Inflammatory macrophage (primary cell): ENCODE measurements at places on chromosomes 12 and 14.

- DNase-seq = peak; percentile 90
These were observed 1.6 kb downstream of the LRP1 start for GRCh38 chr12:57129889-57130288.

DNA sequence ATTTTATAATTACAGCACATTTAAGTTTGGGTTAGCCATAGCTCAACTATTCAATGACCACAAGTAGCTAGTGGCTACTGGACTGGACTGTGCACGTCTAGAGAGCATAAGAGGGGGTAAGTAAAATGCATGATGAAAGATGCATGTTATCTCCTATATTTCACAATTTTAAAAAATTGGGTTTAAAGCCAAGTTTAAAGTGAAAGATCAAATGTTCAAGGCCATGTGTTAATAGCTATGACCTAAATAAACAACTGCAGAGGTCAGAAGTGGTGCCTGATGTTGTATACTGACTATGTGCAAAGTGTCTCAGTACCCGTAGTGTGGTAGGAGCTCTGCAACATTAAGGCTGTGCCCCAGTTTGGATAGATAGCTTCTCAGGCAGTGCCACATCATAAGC, 48.2 kb downstream of the BMP4 start:
- no peak for DNase-seq

- DNase-seq = no peak
These were observed 1209.5 kb downstream of the SLC16A7 start for GRCh38 chr12:60805364-60805763.

DNA sequence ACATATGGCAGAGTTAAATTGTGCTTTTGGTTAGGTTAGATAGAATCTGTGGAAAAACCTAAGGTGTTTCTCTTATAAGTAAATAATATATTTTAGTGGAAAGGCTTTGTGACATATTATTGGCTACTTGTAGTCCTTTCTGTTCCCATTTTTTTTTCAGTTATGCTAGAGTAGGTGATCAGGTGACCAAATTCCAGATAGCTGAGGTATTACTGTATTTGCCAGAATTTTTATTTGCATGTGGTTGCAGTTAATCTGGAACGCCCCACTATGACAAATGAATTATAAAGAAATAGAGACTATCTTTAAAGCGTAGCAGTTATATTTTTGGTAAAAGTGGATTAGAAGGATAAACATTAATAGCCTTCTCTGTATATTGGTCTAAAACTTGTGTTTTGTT, 52.0 kb downstream of the ARHGAP5 start:
- DNase-seq = no peak

DNA sequence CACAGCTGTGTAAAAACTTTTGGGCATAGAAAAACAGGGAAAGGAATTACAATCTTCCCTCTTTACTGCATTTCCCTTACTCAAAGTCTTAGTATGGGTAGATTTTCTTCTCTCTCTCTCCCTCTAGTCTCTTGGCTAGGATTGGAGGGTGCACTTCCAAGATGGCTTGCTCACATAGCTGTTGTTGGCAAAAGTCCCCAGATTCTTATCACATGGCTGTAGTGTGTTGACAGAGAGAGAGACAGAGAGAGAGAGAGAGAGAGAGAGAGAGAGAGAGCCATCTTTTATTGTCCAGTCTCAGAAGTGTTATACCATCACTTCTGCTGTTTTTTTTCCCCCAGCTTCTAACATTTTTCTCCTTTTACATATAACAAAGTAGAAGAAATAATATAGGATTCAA, 6.3 kb upstream of the OR4E2 start:
- DNase-seq = no peak

DNA sequence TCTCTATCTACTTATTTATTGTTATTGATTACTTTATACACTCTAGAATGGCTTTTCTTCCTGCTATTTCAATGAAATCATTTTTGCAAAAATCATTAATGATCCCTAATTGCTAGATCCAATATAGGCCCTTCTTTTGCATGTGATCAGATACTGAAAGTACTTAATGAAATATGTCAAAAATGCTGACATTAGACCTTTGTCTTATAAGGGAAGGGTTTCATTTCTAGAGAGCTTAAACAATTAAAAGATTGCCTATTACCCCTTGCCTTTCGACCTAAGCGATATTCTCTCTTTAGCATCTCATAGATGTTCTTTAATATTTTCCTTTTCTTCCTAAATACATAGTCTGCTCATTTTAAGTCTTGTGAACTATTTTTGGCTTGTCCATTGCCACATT, 101.1 kb downstream of the KTN1 start:
- no peak for DNase-seq

- no peak for DNase-seq
These were observed 104.2 kb upstream of the RMST start for GRCh38 chr12:97358361-97358760.

DNA sequence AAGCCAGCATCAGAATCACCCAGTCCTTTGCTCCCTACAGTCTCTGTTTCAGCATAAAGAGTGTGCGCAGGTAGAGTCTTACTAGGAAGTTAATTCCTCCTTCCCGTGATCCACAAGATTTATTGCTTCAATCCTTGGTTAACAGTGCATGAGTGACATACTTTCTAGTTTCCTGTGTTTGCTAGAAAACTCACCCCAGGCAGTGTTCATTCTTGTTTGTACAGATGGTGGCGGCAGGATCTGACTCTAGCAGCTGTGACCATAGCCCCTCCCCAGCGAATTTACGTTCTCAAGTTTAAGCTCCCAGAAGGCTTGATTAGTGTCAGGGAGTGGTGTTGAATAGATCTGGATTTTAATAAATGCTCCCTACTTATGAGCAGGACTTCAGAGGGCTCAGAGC, 75.9 kb upstream of the ANO2 start:
- DNase-seq = no peak

- peak; percentile 78 for DNase-seq
These were observed 11.7 kb downstream of the PELI2 start for GRCh38 chr14:56129933-56130332.

- no peak for DNase-seq
These were observed 349.8 kb downstream of the TMEM121 start for GRCh38 chr14:105876158-105876557.

DNA sequence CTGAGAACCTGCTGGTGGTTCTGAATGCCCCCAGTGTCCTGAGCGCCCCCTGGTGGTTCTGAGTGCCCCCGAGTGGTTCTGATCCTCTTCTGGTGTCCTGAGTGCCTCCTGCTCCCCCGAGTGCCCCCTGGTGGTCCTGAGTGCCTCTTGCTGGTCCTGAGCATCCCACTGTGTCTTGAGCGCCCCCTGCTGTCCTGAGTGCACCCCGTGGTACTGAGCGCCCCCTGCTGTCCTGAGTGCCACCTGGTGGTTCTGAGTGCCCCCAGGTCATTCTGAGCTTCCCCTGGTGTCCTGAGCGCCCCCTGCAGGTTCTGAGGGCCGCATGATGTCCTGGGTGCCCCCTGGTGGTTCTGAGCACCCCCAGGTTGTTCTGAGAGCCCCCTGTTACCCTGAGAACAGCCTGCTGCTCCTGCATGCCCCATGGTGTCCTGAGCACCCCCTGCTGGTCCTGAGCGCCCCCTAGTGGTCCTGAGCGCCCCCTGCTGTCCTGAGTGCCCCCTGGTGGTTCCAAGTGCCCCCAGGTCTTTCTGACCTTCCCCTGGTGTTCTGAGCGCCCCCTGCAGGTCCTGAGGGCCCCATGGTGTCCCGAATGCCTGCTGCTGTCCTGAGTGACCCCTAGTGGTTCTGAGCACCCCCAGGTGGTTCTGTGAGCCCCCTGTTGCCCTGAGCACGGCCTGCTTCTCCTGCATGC, 1165.4 kb downstream of the TMEM121 start:
- DNase-seq = peak; percentile 75

DNA sequence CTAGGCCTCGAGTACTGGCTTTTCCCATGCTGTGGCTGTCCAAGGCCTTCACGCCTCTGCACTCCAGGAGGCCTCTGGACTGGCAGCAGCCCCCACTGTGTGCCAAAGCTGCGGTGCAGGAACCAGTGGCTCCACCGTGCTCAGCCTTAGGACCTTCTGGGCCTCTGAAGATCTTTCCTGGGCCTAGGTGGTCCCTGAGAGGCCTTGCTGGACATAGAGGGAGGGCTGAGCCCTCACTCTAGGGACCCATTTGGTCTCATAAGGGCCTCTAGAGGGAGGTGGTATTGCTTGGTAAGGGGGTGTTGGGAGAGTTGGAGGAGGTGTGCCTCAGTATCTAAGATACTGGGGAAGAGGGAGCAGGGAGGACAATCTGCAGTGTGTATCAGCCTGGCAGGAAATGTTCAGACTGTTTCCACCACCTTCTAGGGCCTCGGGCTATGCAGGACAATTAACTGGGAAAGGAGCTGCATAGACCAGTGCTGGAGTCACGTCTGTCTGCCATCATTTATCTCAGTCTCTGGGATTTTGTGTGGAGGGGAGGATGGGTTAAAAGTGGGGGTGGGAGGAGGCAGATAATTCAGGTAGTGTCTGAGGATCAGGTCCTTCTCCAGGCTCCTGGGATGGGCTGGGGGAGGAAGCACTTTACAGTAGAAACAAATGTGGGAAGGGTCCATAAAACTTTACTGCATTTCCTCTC, 2.9 kb downstream of the HOXC5 start:
- DNase-seq = no peak

- DNase-seq = no peak
These were observed 369 bp downstream of the DEPDC4 start for GRCh38 chr12:100266585-100266834.

GRCh38 chr12:124338876-124339603, 44.1 kb downstream of the RFLNA start:
- no peak for DNase-seq

GRCh38 chr12:4116251-4117111, 157.1 kb upstream of the CCND2 start:
- no peak for DNase-seq

DNA sequence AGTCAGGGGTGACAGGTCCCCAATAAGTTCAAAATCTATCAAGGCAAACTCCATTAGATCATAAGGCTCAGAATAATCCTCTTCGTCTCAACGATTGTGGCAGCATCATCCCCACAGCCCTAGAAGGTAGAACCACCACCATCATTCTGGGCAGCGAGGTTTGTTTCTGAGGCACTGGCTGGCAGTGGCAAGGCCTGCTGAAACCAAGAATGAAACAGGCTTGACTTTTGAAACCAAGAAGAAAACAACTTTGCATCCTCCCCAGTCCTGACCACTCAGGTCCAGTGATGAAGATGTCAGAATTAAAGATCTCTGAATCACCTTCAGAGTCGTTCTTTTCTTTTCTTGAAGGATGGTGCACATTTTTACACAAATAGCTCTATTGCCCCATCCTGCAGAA, 152.6 kb upstream of the SYT1 start:
- no peak for DNase-seq

DNA sequence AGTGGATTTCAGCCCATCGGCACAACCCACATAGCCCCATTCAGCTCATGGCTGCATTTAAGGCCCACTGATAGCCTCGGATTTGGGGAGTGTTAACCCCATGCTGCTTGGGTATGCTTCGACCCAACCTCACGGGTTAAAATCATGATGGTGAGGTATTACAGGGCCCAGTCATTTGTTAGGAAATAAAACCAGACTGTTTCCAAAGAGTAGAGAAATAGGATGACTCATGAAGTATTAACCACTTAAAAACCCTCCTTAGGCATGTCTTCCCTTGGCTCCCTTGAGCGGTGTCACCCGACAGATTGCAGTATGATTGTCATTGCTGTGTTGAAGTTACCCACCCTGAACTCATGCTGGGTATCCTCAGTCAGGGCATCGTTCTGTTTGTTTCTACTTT, 289.1 kb downstream of the CACNA1C start:
- DNase-seq = peak; percentile 84

- no peak for DNase-seq
These were observed 44.9 kb downstream of the KTN1 start for GRCh38 chr14:55624913-55625312.

- no peak for DNase-seq
These were observed 345.7 kb upstream of the SFSWAP start for GRCh38 chr12:131364903-131365820.

DNA sequence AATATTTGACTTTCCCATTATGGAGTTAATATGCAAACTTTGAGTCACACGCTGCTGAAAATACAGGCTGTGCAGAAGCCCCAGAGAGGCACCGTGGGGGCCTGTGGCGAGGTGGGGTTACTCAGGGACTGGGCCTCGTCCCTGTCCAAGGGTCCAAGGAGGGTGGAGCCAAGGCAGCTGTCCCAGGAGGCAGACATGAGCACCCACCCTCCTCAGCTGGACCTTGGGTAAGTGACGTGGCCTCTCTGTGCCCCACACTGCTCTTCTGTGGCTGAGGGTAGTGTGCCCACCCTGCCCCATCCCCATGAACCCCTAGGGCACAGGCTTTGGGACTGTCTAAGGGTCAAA, 39.4 kb downstream of the FAM222A start:
- no peak for DNase-seq

- no peak for DNase-seq
These were observed 316.1 kb upstream of the SEL1L start for GRCh38 chr14:81849714-81850113.

- peak; percentile 9 for DNase-seq
These were observed 187.2 kb upstream of the NEDD1 start for GRCh38 chr12:96719660-96720362.

DNA sequence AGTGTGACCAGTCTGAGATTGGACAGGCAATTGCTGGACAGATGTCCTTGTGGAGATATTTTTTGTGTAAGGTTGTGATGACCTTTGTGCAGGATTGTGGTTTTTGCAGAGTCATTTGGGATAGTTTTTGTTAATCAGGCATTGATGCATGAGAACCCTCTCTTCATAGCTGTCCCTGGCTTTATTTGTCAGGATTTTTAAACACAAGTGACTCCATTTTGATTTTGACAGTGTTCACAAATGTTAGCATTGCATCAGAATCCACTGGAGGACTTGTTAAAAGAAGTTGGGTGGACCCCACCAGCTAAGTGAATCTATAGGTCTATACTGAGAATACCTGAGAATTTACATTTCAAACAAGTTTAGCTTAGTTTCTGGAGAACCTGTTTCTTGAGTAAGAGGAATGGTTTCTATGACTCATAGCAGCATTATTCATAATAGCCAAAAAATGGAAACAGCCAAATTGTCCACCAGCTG, 11.8 kb downstream of the FNTB start:
- no peak for DNase-seq

DNA sequence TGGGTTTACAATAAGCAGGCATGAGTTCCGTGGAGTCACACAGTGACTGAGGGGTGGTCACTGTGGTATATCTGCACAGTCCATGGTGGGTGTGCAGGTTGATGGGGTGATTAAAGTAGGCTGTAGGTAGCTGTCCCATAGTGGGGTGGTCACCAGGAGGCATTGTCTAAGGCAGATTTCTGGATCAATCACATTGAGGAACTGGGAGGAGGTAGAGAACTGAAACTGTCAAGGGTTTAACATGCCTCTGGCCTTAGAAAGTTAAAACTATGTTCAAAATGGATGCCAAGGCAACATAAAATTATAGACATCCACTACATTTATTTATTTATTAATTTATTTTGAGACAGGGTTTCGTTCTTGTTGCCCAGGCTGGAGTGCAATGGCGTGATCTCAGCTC, 8.3 kb downstream of the ADCK1 start:
- DNase-seq = no peak

- no peak for DNase-seq
These were observed 284.2 kb downstream of the TTC8 start for GRCh38 chr14:89108608-89109007.

GRCh38 chr14:104512061-104512460, 67.5 kb upstream of the C14orf180 start:
- DNase-seq = no peak
